ENCODE measurements at places on chromosomes 4 and X. TPM values are rescaled to one million over a fixed set of nuclear protein-coding genes. Genes with fewer than 3 reads are reported as not detected.

The TEC gene
- 3.2 TPM for total RNA-seq

The GPR119 gene
- total RNA-seq = not detected

DNA sequence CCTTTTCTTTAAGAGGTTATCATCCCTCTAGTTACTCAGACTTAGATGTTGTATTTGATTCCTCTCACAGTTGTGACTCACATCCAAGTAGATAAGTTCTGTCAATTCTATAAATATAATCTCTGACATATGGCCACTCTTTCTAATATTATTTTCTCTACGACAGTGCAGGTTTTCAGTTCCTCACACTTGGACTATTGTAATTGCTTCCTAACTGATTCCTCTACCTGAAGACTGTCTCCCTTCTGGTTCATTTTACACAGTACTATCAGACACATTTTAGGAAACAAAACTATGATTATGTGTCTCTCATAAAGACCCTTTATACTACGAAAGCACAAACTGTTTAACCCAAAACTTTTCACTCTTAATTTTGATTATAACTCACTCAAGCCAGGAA, 31.3 kb upstream of the GNRHR start:
- DNase-seq = no peak

GRCh38 chr4:173135241-173135847, 33.3 kb upstream of the GALNT7 start:
- DNase-seq = no peak

DNA sequence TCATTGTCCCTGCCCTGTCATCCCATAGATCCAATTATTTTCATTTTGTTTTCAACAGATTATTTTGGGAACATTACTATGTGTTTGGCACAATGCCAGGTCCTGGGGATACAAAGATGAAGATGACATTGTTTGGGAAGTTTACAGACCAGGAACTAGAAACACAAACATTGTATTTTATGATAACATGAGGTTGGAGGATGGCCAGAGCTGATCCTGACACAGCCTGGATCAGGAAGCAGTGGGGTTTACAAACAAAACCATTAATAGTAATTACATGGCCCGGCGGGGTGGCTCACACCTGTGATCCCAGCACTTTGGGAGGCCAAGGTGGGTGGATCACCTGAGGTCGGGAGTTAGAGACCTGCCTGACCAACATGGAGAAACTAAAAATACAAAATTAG, 29.9 kb downstream of the CLRN2 start:
- no peak for DNase-seq

The EDNRA gene
- 2.0 TPM for total RNA-seq

- DNase-seq = no peak
Observed at GRCh38 chrX:9337046-9337445, 127.8 kb upstream of the TBL1X start.

GRCh38 chr4:156475322-156475721, 496.3 kb downstream of the PDGFC start:
- no peak for DNase-seq

DNA sequence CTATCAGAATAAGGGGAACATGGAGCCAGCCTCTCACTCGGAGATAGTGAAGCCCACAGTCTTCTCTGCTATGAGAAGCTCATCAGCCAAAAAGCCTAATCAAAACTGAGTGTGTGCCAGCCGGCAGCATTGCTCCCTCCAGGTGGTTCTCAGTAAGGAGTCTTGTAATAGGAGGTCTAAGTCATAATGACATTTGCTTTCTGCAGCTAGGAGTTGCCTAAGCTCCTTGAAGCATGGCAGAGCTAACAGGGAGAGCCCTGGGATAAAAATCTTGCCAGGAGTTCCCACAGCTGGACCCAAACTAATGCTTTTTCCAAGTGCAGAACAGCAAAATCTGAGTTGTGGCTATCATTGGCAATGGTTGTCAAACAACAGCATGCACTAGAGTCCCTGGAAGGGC, 245.2 kb downstream of the SPATA18 start:
- no peak for DNase-seq

GRCh38 chrX:153945956-153946943, 1.8 kb upstream of the RENBP start:
- DNase-seq = no peak

The ELOVL6 gene
- 35.0 TPM for total RNA-seq

GRCh38 chrX:18929775-18930174, 54.1 kb downstream of the PHKA2 start:
- DNase-seq = no peak

The KDR gene
- total RNA-seq = 13.5 TPM

The SH3BGRL gene
- 10.5 TPM for total RNA-seq

DNA sequence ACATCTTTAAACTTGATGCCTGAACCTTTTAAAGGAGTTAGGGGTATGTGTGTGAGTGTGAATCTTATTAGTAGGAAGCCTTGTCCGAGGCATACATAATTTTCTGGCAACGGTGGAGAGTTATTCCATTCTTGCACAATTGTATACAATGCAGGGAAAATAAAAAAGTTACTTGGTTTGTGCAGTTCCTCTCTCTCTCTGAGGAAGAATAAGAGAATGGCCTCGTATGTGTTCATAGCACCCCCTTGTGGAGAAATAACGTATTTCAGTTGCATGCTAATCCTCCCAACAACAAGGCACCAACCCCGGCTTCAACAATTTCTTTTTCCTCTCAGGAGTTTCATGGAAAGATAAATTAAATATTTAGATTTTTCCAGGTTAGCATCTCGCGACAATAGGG, 33.7 kb upstream of the FGF13 start:
- DNase-seq = no peak

The GPR143 gene
- 0.78 TPM for total RNA-seq

DNA sequence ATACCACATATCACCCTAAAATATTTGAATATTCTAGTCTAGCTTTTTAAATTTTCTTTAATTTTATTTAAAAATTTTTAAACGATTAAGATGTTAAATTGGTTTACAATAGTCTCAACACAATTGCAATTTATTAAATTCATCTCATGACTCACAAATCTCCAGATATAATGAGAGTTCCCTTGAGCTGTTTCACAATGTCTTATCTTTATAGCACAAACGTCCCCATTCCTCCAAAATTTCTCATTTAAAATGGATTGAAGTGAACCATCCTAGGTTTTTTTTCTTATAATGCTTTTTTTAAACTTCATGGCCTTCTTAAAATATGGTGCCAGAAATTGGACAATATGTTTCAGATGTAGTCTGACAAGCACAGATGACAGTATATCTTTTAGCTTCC, 204.4 kb downstream of the GABRB1 start:
- DNase-seq = no peak

- DNase-seq = no peak
Observed at GRCh38 chrX:155966876-155967275, 30.6 kb upstream of the IL9R start.

DNA sequence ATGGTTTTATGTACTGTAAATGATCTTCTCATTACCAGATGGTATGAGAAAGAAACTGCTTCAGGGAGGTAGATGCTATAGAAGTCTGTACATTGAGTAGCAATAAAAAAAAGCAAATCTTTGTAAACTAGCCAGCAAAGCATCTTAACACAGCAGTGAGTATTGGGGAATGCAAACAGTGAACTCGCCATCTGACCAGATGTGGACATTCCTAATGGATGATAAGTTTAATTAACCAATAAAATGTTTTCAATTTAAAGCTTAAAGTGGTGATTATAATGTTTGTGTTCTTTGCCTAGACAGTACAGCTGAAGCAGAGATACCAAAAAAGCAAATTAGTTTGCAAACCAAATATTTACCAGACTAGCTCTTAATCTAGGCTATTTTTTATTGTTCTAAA, 1144.2 kb downstream of the FAT4 start:
- no peak for DNase-seq

- DNase-seq = no peak
Observed at GRCh38 chr4:151166636-151167035, 67.2 kb downstream of the RPS3A start.

The FHDC1 gene
- total RNA-seq = 0.28 TPM

GRCh38 chr4:53234111-53234510, 131.8 kb downstream of the SCFD2 start:
- DNase-seq = no peak

GRCh38 chr4:4693258-4693657, 151.4 kb upstream of the STX18 start:
- DNase-seq = no peak

The OPN1MW gene
- not detected for total RNA-seq

The DMD gene
- total RNA-seq = 32.2 TPM

GRCh38 chr4:78951862-78952472, 12.7 kb upstream of the PAQR3 start:
- DNase-seq = no peak

The UNC5C gene
- 0.86 TPM for total RNA-seq

DNA sequence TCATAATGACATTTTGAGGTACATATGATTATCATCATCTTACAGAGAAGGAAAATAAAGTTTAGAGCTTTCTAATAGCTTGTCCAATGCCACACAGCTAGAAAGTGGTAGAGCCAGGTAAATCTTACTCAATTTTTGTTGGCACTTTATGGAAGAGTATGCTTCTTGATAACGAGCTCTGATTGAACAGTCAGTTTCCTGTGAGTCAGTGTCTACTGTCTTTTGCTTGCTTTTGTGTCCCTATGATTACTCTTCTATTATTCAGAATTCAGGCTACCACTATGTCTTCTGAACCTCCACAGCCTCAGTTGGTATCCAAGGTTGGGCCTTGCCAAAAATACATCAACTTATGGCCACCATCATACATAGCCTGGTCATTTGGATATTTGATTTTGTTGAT, 2.6 kb downstream of the FAAH2 start:
- DNase-seq = no peak

DNA sequence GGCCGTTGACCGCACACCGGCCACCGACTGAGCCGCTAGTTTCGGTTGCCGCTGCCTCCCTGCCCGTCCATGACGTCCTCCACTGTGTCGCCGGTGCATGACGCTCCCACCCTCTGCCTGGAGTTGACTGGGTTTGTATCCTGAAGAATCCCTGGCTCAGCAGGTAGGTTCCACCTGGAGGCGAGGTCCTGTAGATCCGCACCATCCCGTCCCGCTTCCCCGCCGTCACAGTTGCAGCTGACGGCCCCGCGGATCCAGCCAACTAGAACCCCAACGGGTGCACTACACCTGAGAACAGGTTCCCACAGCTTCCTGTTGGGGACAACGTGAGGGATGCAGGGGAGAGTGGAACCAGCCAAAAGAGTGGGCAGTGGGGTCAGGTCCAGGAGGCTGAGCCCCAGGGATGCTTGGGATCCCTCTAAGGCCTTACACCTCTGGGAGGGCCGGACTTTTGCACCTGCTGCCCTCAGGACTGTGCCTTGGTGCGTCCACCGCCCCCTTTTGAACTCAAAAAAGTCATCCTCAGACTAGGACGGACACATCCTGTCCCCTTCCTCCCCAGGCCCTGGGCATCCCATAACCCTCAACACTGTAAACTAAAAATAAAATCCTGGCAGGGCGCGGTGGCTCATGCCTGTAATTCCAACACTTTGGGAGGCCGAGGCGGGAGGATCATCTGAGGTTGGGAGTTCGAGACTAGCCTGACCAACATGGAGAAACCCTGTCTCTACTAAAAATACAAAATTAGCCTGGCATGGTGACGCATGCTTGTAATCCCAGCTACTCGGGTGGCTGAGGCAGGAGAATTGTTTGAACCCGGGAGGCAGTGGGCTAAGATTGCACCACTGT, 1.1 kb upstream of the SLBP start:
- DNase-seq = no peak

DNA sequence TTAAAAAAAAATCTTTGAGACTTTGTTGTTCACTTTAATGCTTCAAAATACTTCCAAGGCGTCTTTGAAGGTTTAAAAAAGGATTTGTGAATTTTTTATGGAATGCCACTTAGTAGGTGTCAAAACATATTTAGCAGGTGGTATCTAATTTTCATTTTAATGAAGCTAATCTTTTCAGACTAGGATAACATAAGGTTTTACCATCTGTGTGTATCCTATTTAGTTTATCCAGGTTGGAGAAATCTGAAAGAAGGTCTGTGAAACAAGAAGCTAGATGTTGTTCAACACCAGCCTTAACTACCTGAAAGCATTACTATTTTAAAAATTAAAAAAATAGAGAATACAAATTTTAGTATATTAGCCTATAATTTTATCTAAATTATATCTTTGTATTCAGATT, 193.4 kb downstream of the GRID2 start:
- no peak for DNase-seq

- no peak for DNase-seq
Observed at GRCh38 chr4:184237612-184238011, 19.9 kb upstream of the ENPP6 start.

DNA sequence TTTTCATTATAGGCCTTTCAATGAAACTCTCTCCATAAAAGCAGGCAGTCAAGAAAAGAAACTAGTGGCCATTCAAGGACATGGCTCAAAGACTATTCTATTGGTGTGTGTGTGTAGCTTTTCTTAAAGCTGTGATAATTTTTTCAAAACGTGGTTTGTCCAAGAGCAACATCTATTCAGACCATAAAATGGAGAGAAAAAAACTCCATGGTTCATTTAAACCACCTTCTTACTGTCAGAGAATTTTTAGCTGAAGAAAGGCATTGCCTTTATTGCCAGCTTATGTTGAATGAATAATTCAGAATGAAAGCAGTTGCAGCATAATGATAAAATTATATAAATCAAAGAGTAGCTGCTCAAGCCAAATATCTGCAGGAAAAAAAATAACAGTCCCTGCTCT, 325.5 kb downstream of the PCDH18 start:
- DNase-seq = no peak

DNA sequence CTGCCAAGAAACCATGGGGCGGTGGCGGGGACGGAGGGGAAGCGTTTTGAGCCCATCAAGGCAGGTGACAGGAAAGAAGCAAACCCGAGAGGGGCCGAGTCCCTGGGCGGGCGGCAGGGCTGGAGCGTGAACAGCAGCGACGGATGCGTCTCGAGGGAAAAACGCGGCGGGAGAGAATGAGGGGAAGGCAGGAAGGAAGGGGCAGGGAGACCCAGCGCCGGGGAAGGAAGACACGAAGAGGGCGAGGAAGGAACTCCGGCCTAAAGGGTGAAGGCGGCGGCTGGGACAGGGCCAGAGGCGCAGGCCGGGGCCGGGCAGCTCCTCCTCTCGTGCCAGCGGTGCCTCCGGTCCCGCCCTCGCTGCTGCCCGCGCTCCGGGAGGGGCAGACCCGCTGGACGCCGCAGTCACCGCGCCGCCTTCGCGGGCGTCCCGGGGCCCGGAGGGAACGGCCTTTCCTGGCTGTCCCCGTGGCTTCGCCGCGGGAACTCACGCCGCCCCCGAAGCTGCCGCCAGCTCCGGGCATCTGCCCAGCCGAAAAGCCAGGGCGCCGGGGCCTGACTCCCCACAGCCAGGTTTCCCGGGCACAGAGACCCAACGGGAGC, 751 bp upstream of the RGS12 start:
- peak; percentile 86 for DNase-seq

DNA sequence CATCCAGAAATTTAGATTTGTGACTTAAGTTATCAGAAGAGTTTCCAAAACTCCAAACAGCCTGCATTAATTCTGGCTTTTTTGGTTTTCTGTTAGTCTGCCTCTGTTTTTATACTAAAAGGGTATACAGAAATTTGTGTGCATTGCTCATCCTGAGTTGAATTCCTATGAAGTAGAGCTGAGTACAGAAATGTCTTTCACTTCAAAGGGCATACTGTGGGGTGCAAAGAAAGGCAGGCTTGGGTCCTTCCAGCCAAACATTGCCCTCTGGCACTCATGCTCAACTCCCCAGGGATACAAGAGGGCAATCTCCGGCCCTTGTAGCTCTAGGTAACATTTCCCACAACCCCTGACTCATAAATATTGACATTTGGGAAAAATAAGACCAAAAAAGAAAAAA, 27.6 kb upstream of the TMEM184C start:
- DNase-seq = no peak
